ENCODE measurements at places on chromosomes 6 and 20.

- no peak for DNase-seq
Observed at GRCh38 chr20:53948383-53949318, 121.7 kb downstream of the BCAS1 start.

DNA sequence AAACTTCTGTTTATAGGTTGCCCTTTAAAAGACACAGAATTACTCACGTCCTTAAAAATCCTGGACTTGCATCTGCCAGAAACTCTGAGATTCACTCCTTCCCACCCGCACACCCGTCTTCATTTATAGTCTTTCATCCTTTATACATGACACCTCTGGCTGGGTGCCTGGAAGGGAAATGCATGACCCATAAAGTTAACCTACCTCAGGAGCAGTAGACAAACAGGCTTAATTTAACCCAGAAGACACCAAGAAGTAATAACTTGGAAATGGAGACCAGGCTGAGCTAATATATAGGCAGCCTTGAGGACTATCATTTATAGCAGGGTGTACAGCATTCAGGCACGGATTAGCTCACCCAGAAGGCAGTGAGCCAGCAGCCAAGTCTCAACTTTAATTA is 429.0 kb upstream of the NRSN1 start:
- DNase-seq: peak; percentile 64

DNA sequence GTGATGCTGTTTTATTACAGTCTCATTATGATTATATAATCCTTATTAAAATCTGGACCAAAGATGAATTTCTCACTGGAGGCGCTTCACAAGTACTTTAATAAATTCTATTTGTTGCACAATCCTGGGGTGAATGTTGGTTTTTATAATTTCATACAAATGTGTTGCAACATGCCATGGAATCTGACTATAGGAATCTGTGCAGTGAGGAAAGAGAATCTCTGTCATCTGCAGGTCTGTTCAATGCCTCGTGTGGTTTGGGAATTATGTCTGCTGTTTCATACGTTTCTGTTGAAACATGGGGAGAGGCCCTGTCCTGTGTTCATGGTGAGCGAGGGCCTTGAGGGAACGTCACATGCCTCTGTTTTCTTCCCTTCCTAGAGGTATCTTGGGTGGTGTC is 277.3 kb downstream of the CDH4 start:
- DNase-seq: no peak

GRCh38 chr20:17403461-17403860 is 127.7 kb downstream of the BFSP1 start:
- DNase-seq: no peak

- DNase-seq: peak; percentile 64
Observed at GRCh38 chr20:19858466-19859371, 100.7 kb downstream of the RIN2 start.

DNA sequence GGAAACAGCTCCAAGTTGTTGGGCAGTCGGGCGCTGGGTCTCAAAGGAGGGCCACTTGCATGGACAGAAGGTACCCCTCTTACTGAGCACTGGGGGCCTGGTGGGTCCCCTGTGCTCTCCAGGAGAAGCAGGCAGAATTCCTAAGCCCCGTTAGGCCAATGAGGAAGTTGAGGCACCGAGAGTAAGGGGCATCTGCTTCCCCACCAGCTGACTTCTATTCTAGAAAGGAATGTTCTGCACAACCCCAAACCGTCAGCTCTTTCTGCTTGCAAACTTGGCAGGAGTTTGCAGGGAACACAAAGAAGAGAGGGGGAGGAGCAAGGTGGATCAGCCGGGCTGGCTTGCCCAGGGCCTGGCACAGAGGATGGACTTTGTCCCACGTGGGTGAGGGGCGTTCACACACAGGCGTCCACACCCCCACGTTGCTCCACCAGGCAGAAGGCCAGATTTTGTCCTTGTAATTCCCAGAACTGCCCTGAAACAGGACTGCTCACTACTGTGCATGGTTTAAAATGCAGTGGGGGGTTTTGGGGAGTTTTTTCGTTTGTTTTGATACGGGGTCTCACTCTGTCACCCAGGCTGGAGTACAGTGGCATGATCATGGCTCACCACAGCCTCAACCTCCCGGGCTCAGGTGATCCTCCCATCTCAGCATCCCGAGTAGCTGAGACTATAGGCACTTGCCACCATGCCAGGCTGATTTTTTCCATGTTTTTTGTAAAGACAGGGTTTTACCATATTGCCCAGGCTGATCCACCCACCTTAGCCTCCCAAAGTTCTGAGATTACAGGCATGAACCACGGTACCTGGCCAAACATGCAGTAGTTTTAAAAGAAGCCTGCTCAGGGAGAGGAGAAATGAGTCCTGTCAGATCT is 93.3 kb downstream of the SNX5 start:
- peak; percentile 91 for DNase-seq

- DNase-seq: peak; percentile 94
Observed at GRCh38 chr20:3786665-3787323, at the start of gene CENPB. TSS of gene CENPB (minus strand) at chr20:3786740. CDS start at chr20:3786483, 257 bp downstream.

DNA sequence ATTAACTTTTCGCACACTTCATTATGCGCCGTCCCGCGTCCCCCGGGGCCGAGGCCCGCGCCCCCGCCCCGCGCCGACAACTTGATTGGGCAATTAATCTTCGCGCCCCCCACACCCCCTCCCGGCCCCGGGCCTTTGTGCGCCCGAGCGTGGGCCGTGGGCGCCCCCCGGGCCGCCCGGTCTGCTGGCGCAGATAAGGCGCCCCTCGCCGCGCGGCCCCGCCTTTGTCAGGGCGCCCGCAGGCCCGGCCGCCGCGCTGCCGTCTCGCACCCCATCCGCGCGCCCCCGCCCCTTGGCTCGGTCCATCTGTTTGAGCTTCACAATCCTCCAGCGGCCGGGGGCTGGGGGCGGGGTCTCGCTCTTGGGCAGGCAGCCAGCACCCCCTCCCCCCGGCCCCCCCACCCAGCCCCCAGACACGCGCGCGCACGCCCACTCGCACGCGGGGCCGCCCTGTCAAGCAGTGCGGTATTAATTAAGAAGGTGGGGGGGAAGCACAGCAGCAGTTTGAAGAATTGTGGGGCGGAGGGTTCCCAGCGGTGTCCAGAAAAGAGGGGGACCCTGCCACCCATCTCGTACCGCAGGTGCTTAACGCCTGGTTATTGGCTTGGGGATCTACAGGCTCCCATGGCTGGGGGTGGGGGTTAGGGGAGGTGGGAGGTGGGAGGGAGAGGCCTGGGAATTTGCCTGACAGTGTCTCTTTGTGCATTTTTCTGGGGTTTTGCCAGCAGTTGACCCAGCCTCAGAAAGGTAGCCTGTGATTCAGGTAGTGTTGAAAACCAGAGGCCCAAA is 34.6 kb upstream of the SCRT2 start:
- no peak for DNase-seq

DNA sequence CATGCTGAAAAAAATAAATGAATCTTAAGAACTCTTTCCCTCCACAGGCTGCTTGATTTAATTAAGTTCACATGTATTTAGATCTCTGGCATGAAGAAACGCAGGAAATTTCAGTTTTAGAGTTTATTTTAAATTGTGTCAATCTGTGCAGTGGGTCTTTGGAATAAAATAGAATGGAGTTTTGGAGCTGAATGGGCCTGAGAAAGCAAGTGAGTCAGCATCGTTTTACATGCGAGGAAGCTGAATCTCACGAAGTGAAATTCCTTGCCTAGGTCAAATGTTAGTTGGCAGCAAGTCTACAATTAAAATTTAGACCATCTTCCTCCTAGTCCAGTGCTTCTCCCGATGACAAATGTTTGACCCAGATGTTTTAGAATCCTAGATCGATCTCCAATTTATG is 22.4 kb downstream of the MAP7 start:
- no peak for DNase-seq

DNA sequence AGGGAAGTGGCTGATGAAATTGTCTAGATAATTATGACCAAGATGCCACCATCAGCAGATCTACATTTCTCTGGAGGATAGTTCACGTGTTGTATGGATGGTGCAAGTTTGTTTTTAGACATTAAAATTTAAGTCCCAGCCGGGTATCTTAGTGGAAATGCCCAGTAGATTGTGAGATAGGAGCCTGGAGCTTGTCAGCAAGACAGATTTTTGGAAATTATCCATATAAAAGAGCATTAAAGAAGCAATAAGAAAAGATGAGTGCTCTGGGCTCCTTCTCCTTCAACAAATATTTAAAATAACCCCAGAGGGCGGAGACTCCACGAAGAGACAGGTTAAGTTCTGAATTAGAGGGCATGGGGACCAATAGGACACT is 47.6 kb upstream of the SMLR1 start:
- no peak for DNase-seq

DNA sequence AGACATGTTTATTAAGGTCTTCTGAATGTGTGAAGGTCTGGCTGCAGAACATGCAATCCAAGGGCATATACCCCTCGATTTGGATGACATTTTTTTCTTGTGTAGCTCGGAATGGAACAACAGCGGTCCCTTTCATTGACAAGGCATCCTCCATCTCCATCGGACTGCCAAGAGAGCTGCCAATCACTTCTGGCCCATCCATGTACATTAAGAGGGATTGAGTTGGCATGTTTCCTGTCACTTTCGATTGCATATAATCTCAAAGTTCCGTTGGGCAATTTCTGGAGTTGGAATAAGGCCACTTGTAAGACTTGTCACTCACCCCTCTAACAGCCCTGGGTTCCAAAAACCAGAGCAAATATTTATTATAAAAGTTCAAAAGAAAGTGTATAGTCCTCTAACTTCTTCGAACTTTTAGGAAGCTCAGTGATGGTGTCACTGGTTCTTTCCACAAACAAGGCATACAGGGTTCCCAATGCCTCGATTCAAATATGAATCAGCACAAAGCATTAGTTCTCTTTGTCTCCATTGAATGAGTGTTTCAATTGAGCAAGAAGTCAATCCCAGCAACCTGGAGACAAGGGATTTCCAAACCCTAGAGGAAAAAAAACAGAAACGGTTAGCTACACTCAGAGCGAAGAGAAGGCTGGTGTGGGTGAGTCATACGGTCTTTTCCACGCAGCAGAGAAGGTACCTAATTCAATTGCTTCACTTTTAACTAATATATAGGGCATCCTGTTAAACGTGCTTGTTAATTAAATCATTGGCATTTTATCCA is 10.9 kb downstream of the ZNF217 start:
- no peak for DNase-seq

DNA sequence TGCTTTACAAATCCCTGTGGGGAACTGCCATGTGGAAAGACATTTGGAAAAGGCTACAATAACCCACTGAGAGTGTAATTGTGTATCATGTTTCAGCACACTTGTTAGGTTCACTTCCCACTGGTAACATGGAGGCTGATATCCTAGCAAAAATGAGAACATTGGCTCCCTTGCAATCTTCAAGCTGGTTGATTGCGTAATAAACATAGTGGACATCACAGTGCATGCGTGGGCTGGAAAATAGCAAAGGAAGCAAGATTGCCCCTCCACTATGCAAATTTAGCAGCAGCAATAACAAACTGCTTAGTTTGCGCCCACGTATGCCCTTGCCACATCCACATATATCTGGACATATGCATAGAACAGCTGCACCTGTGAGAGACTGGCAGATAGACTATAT is 410.2 kb downstream of the MEI4 start:
- no peak for DNase-seq

- no peak for DNase-seq
Observed at GRCh38 chr6:66849843-66850242, 1142.8 kb upstream of the EYS start.

DNA sequence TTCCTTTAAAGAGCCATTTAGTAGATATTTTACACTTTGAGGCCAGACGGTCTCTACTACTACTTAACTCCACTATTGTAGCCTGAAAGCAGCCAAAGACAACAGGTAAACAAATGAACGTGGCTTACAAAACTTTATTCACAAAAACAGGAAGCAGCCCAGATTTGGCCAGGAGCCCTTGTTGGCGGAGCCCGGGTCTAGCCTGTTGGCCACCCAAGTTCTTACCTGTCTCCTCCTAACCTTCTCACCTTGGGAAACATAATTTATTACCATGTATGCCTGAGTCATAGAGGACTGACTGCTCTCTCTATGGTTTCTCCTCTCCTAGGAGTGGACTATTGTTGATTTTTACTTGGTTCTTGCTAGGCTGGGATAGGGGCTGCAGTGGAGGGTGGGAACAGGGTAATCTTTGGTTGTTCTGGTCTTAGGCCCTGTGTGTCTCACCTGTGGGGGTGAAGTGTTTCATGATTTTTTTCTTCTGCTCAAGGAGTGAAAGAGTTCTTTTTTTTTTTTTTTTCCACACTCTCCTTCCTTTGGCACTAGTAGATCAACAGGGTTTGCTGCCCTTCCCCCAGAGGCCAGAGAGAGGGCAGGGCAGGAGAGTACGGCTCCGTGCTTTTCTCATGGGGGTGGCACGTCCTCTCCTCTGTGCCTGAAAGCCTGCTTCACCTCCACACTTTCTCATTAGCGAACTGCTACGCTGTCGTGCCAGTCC is 90.0 kb downstream of the RPP40 start:
- no peak for DNase-seq

DNA sequence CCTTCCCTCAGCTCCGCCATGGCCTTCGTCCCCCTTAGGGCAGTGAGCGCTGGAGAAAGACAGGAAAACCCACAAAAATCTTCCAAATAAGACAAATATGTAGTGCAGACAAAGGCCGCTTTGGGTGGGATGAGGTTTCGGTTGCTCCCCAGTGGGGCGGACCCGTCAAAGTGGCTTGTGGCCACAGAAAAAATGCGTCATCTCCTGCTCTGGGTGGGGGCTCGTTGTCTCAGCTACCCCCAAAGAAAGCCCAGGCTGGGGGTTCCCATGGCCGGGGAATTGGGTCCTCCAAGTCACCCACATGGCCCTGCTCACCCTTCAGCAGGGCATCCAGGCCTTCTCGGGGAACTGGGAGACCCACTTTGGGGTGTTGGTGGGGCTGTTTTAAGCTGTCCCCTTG is 21.9 kb upstream of the SCUBE3 start:
- no peak for DNase-seq

GRCh38 chr6:95203153-95203754 is 374.1 kb upstream of the MANEA start:
- no peak for DNase-seq

DNA sequence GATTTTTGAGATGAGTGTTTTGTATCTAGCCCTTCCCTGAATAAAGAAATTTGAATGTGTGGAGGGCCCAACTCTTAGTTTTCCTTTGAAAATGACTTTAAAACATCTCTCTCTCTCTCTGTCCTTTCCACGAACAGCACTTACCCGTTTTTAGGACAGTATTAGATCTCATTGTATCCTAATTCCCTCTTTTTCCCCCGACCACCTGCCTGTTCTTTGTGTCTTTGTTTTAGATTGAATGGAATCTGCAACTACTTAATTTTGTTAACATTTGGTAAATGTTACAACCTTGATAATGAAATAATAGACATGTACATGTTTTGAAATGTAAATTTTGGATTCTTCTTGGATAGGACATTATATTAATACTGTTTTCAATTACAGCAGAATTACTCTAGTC is 3.1 kb downstream of the DSP start:
- DNase-seq: no peak

DNA sequence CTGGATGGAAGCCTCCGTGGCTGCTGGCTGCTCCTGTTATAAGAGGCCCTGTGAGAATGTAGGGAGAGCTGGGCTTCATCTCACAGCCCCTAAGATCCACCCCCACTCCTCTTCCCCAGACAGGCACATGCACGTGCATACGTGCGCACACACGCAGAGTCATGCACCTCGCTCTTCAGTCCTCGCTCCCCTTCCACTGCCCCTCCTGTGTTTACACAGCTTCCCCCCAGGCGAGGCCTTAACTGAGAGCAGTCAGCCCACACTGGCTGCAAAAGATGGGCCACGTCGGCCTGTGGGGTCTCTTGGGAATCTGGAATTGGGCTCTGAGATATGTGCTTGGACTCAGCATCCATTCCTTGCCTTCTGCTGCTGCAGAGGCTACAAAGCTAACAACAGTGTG is 35.2 kb upstream of the MLN start:
- no peak for DNase-seq
